Activated CD4-positive, alpha-beta T cell treated with anti-CD3 and anti-CD28 coated beads, Interleukin-2, amount 50 U/mL, for 48 hours (primary cell): ENCODE measurements at places on chromosomes 16 and 17.

DNA sequence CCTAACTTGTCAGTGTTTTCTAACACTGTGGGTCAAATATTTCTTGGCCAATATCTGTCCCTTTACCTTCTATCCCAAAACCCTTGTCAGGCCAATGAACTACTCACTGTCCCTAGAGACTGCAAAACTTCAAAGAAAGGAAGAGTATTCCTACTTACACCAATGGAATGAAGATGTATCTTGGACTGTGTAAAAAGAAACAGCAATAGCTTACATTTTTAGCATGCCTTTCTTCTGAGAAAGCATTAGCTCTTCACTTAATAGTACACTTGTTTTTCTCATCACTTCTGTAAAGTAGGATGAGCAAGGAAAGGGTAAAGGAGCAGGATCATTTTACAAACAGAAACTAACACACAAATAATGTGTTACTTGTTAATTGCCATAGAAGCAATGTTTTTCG, 73.9 kb downstream of the STH start:
- no peak for DNase-seq

- no peak for DNase-seq
These were observed 15.0 kb upstream of the SLC12A3 start for GRCh38 chr16:56849690-56850680.

GRCh38 chr17:45579529-45580495, 89.3 kb upstream of the PLEKHM1 start:
- DNase-seq: no peak

- peak; percentile 66 for DNase-seq
These were observed 3.7 kb upstream of the RAP1GAP2 start for GRCh38 chr17:2792366-2793169.

- no peak for DNase-seq
These were observed 35.1 kb upstream of the SLC38A10 start for GRCh38 chr17:81329927-81330883.

- DNase-seq: no peak
These were observed 3.7 kb downstream of the ARHGAP27 start for GRCh38 chr17:45428931-45429338.
